ENCODE measurements at places on chromosomes 12 and 14. TPM values are rescaled to one million over a fixed set of nuclear protein-coding genes. Genes with fewer than 3 reads are reported as not detected.

GRCh38 chr14:93759719-93760307 lies 28.5 kb downstream of the PRIMA1 start:
- no peak overlapping the region for H3K4me3 ChIP-seq
- H3K27ac ChIP-seq, result no peak overlapping the region
- DNase-seq, result no peak
- H3K36me3 ChIP-seq, result no peaks in the 10 kb centered on the region

DNA sequence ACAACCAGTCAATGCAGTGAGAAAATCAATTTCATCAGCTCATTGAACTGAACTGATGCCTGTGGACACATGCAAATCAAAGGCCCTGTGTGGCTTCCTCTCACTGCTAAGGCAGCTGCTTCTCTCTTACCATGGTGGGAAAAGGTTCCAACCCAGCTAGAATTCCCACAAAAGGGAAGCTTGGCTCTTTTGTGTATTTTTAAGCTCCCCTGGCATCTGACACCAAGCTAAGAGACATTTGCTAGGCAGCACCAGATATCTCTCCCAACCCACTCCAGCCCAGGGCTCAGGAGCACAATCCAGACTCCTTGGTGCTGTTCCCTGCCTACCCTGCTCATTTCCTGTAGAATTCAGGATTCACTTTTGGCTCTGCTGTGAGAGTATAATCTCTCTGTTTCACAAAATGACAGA lies 129.6 kb downstream of the GXYLT1 start:
- no peak overlapping the region for H3K4me3 ChIP-seq
- no peaks in the 10 kb centered on the region for H3K36me3 ChIP-seq
- no peak for DNase-seq
- peaks cover 5% of the 10 kb centered on the region for H3K27me3 ChIP-seq
- no peak overlapping the region for H3K27ac ChIP-seq

GRCh38 chr14:104280085-104280901 lies 141.9 kb downstream of the KIF26A start:
- H3K4me1 ChIP-seq, result no peaks in the 10 kb centered on the region
- no peaks in the 10 kb centered on the region for H3K27me3 ChIP-seq

DNA sequence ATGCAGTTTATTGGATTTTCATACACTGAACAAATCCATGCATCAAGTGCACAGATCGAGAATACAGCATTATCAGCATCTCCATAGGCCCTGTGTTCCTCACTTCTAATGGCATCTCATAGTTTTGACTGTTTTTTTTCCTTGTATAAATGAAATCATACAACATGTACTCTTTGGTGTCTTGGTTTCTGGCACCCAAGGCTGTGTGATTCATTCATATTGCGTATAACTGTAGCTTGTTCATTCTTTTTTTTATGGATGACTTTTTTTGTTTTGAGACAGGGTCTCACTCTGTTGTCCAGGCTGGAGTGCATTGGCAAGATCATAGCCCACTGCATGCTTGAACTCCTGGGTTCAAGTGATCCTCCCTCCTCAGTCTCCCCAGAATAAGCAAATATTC lies 14.3 kb downstream of the RASSF8 start:
- no peak for DNase-seq
- H3K27ac ChIP-seq, result no peak overlapping the region
- H3K36me3 ChIP-seq, result no peaks in the 10 kb centered on the region
- H3K27me3 ChIP-seq, result peaks cover 12% of the 10 kb centered on the region
- no peak overlapping the region for H3K4me3 ChIP-seq
- no peaks in the 10 kb centered on the region for H3K4me1 ChIP-seq

DNA sequence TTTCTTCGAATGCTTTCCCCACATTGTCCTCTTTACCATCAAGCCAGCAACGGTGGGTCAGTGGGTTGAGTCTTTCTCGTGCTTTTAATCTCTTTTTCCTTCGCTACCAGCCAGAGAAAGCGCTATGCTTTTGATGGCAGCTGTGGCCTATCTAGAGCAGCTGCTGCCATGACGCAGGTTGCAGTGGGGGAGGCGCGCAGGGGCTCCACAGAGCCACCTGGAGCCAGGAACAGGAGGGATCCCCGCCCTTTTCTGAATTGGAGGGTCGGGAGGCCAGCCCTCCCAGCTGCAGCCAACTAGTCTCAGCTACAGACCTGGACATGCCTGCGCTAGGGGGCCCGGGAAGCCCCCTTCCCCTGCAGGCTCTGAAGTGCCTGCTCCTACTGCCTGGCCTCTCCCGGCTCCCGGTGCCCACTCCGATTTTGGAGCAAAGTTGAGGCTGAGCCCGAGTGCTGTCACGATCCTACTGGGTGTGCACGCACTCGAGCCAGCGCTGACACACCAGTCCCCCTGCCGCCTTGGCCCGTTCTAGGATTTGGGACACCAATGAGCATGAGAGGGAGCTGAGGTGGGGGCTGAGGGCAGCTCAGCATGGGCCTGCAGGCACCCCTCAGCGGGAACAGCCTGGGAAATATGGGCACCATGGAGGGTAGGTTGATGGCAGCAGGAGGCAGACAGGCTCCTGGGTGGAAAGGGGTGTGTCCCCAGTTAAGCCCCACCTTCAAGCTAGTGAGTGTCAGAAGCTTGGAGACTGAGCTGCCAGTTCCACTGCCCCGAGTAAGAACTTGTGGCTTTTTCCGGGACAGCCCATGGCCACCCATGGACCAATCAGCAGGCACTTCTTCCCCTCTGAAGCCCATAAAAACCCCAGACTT lies 784.2 kb downstream of the SLC6A15 start:
- no peak for DNase-seq
- H3K4me3 ChIP-seq, result no peak overlapping the region
- no peaks in the 10 kb centered on the region for H3K36me3 ChIP-seq
- no peaks in the 10 kb centered on the region for H3K27me3 ChIP-seq
- H3K4me1 ChIP-seq, result no peaks in the 10 kb centered on the region
- H3K27ac ChIP-seq, result no peak overlapping the region

GRCh38 chr12:30846776-30847175 lies 79.8 kb upstream of the TSPAN11 start:
- H3K36me3 ChIP-seq, result no peaks in the 10 kb centered on the region
- H3K4me1 ChIP-seq, result peaks cover 4% of the 10 kb centered on the region
- H3K27ac ChIP-seq, result no peak overlapping the region
- no peak overlapping the region for H3K4me3 ChIP-seq

DNA sequence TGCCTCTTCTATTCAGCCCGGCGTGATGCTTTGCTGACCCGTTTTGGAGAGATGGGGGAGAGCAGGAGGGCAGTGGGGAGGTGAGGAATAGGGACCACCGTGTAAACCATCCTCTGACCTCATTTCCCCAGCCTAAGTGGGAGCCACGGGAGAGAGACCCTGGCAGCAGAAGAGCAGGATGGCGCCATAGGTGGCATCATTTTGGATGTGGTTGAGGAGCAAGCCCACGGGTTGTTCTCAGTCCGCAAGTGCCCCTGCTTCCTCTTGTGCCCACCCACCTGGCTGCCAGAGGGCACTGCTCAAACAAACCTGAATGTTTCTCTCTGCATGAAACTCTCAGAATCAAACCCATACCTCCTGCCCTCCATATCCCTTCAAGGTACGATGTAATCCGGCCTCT lies 10.7 kb upstream of the UBC start:
- H3K27ac ChIP-seq, result no peak overlapping the region
- no peak for DNase-seq
- H3K4me1 ChIP-seq, result peaks cover 54% of the 10 kb centered on the region
- peaks cover 4% of the 10 kb centered on the region for H3K27me3 ChIP-seq
- H3K36me3 ChIP-seq, result peaks cover 14% of the 10 kb centered on the region

ARHGAP9 gene
- 188 TPM for total RNA-seq

RAD9B gene
- 2.0 TPM for total RNA-seq

CLEC6A gene
- total RNA-seq, result not detected
